ENCODE measurements at places on chromosomes 7 and 10. TPM values are rescaled to one million over a fixed set of nuclear protein-coding genes. Genes with fewer than 3 reads are reported as not detected.

FBXO24 gene
- 0.37 TPM for total RNA-seq

- H3K36me3 ChIP-seq = no peaks in the 10 kb centered on the region
- H3K27ac ChIP-seq = peak overlapping the region; percentile 86
- DNase-seq = peak; percentile 64
- peak overlapping the region; percentile 91 for H3K4me3 ChIP-seq
- H3K4me1 ChIP-seq = no peaks in the 10 kb centered on the region
- peaks cover 16% of the 10 kb centered on the region for H3K27me3 ChIP-seq
Observed at GRCh38 chr10:101354328-101355071, 535 bp downstream of the BTRC start.

DNA sequence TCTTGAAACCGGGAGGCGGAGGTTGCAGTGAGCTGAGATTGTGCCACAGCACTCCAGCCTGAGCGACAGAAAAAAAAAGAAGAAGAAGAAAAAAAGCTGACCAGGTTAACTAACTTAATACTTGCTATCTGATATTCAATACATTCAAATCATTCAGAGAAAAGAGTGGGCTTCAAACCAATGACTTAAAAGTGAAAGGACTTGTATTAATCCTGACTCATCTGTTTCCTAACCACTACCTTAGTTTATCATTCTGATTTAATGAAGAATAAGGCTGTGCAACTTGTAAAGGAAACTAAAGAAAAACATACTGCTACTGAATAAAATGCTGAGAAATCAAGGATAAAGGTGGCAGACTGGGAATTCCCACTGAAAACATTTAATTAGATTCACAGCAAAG lies 128.4 kb downstream of the NRBF2 start:
- peaks cover 90% of the 10 kb centered on the region for H3K4me1 ChIP-seq
- H3K4me3 ChIP-seq = no peak overlapping the region
- no peaks in the 10 kb centered on the region for H3K27me3 ChIP-seq
- H3K27ac ChIP-seq = peak overlapping the region; percentile 17
- no peaks in the 10 kb centered on the region for H3K36me3 ChIP-seq

- no peak for DNase-seq
- no peak overlapping the region for H3K4me3 ChIP-seq
- no peak overlapping the region for H3K27ac ChIP-seq
- H3K27me3 ChIP-seq = no peaks in the 10 kb centered on the region
- no peaks in the 10 kb centered on the region for H3K4me1 ChIP-seq
- no peaks in the 10 kb centered on the region for H3K36me3 ChIP-seq
Observed at GRCh38 chr10:75347186-75347585, 54.4 kb downstream of the ZNF503 start.

- no peaks in the 10 kb centered on the region for H3K27me3 ChIP-seq
- H3K27ac ChIP-seq = no peak overlapping the region
- no peaks in the 10 kb centered on the region for H3K4me1 ChIP-seq
Observed at GRCh38 chr7:38478404-38478803, 152.8 kb downstream of the AMPH start.

MBLAC1 gene
- total RNA-seq = 2.1 TPM

- H3K36me3 ChIP-seq = no peaks in the 10 kb centered on the region
- H3K27ac ChIP-seq = no peak overlapping the region
- DNase-seq = no peak
- H3K27me3 ChIP-seq = no peaks in the 10 kb centered on the region
- peaks cover 4% of the 10 kb centered on the region for H3K4me1 ChIP-seq
Observed at GRCh38 chr10:126058104-126058503, 161.7 kb downstream of the FANK1 start.

- H3K4me3 ChIP-seq = no peak overlapping the region
- H3K4me1 ChIP-seq = no peaks in the 10 kb centered on the region
- DNase-seq = no peak
Observed at GRCh38 chr10:4698075-4698474, 127.9 kb upstream of the AKR1E2 start.

GRCh38 chr10:69459101-69459790 lies 8.0 kb downstream of the TSPAN15 start:
- no peak for DNase-seq
- H3K4me1 ChIP-seq = peaks cover 3% of the 10 kb centered on the region
- peak overlapping the region; percentile 65 for H3K27ac ChIP-seq
- no peak overlapping the region for H3K4me3 ChIP-seq
- H3K36me3 ChIP-seq = no peaks in the 10 kb centered on the region

DNA sequence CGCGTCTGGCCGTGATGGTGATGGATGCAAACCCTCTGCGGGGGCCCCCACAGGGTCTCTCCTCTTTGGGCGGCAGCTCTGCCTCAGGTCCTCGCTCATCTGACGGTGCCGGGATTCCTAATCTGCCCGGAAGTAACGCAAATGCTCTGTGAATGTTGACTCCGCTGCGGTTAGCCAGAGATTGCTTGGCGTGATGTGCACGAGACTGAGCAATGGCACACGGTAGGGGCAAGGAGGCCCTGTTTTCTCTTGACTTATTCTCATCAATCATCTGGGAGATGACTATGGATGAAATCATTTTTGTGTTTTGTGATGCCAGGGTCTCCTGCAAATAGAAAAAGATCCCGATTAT lies 116.5 kb upstream of the ADAM12 start:
- H3K27me3 ChIP-seq = no peaks in the 10 kb centered on the region
- no peak overlapping the region for H3K4me3 ChIP-seq
- H3K36me3 ChIP-seq = no peaks in the 10 kb centered on the region
- no peak for DNase-seq
- no peaks in the 10 kb centered on the region for H3K4me1 ChIP-seq

- H3K27ac ChIP-seq = no peak overlapping the region
- no peaks in the 10 kb centered on the region for H3K36me3 ChIP-seq
- H3K4me3 ChIP-seq = no peak overlapping the region
- H3K4me1 ChIP-seq = no peaks in the 10 kb centered on the region
Observed at GRCh38 chr7:111004310-111004901, 86.5 kb upstream of the LRRN3 start.

DNA sequence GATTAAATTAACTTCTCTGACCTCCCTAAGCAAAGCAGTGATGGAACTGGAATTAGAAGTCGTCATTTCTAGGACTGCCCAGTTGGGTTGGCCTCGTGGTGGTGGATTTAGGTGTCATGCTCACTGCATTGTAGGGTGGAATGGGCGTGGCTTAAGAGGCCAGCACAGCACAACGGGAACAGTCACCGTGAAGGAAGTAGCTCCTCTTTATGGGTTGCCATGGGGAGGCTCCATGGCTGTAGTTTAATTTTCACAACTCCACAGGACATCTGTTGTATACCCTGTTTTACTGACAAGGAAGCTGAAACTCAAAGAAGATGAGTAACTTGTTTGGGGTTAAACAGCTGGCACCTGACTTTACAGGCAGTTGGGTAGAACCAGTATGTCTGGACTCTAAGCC lies 208.3 kb downstream of the CELF2 start:
- H3K27me3 ChIP-seq = no peaks in the 10 kb centered on the region
- H3K4me3 ChIP-seq = no peak overlapping the region
- DNase-seq = no peak
- H3K36me3 ChIP-seq = peaks cover 15% of the 10 kb centered on the region

- H3K27me3 ChIP-seq = no peaks in the 10 kb centered on the region
- H3K36me3 ChIP-seq = peaks cover 6% of the 10 kb centered on the region
- no peak for DNase-seq
- no peak overlapping the region for H3K4me3 ChIP-seq
- H3K4me1 ChIP-seq = peaks cover 6% of the 10 kb centered on the region
Observed at GRCh38 chr7:116783666-116784318, 78.6 kb upstream of the CAPZA2 start.

DNA sequence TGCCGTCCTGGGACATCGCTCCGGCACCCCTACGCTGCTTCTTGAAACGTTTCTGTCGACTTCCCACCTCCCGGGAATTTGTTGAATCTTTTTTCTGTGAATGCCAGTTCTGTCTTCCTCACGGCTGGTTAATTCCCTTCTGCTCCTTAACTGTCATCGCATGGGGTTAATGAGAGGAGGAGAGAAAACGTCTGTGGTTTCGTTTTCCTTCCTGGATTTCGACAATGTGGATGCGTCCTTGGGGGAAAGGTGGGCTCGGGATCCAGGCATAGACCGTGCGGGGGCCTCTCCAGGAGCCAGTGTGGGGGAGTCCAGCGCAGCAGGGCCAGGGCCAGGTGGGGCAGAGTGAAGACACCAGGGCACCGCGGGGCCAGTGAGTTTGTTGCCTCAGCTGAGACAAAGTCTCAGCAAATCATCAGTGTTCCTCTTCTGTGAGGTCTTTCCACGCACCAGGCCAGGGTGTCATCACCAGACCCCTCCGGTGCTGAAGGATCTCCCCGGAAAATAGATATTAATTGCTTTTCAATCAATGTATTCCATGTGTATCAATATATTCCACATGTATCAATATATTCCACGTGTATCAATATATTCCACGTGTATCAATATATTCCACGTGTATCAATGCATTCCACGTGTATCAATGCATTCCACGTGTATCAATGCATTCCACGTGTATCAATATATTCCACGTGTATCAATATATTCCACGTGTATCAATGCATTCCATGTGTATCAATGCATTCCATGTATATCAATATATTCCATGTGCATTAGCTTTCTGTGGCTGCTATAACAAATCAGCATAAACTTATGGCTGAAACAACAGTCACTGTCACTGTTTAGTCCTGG lies 33.7 kb upstream of the CFAP46 start:
- no peaks in the 10 kb centered on the region for H3K27me3 ChIP-seq
- H3K4me1 ChIP-seq = no peaks in the 10 kb centered on the region
- no peak overlapping the region for H3K4me3 ChIP-seq
- H3K36me3 ChIP-seq = no peaks in the 10 kb centered on the region
- peak; percentile 10 for DNase-seq

C10orf143 gene
- total RNA-seq = 2.0 TPM

DNA sequence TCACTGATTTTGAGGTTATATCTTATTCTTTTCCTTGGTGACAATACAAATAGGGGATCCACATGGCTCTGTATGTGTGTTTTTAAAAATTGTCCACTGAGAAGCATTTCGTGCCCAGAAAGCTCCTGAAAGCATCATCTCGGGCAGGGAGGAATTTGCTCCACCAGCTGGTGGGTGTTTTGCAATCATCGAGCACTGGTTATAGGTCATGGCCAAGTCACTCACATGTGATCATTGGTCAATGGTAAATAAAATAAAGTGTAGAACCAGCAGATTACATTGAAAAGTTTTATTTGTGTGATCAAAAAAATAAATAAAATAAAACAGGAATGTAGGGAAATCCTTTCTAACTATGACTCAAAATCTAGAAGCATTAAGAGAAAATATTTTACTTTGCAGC lies 23.0 kb upstream of the SNX13 start:
- H3K27ac ChIP-seq = no peak overlapping the region
- DNase-seq = no peak
- H3K27me3 ChIP-seq = no peaks in the 10 kb centered on the region
- no peaks in the 10 kb centered on the region for H3K4me1 ChIP-seq
